ENCODE measurements at places on chromosomes 11 and 22. TPM values are rescaled to one million over a fixed set of nuclear protein-coding genes. Genes with fewer than 3 reads are reported as not detected.
A peak's percentile ranks its signal among the peaks of the same experiment; 100 is the strongest.

SLC5A4 gene
- total RNA-seq = not detected

DNA sequence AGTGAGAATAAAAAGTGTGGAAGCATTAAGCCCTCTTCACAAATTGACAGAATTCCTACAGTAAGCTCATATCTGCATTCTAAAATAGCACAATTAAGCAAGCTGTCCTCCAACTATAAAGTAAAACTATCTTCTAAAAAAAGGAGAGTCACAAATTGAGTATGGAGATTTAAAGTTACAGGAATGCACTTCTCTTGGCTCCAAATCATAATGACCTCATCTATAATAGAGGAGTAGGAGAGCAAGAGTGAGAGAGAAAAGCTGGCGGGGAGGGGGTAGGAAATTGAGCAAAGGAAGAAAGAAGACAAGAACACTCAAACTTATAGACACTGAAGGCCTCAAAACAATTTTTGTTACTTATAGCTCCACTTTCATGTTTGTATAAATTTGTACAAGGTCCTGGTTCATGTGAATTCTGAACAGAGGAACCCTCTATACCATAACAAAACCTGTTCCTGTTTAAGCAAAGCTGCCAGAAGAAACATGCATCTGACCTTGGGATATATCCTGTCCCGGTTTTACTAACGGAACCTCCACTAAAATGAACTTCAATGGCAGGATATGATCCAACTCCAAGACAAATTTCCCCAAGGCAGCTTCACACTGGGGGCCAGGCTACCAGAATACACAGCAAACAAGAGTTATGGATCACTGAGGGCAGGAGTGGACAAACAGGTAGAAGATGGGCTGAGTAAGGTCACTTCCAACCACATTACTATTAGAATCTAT lies 37.2 kb downstream of the SLC35F2 start:
- H3K36me3 ChIP-seq = no peaks in the 10 kb centered on the region
- H3K4me1 ChIP-seq = peaks cover 38% of the 10 kb centered on the region
- H3K27me3 ChIP-seq = no peaks in the 10 kb centered on the region
- DNase-seq = no peak

- peaks cover 4% of the 10 kb centered on the region for H3K27me3 ChIP-seq
- H3K4me1 ChIP-seq = no peaks in the 10 kb centered on the region
- no peaks in the 10 kb centered on the region for H3K36me3 ChIP-seq
- no peak overlapping the region for H3K4me3 ChIP-seq
- DNase-seq = no peak
These were observed 117.3 kb downstream of the RASSF10 start for GRCh38 chr11:13126430-13126829.

GRCh38 chr22:36461665-36462649 lies 19.5 kb downstream of the TXN2 start:
- H3K4me3 ChIP-seq = no peak overlapping the region
- peak overlapping the region; percentile 88 for H3K27ac ChIP-seq
- H3K27me3 ChIP-seq = no peaks in the 10 kb centered on the region
- DNase-seq = no peak
- H3K36me3 ChIP-seq = no peaks in the 10 kb centered on the region

KCNC1 gene
- 0.95 TPM for total RNA-seq

- H3K4me3 ChIP-seq = no peak overlapping the region
- no peak for DNase-seq
- 0 out of 2 replicates have a peak, but pooled peaks cover 3% of the 10 kb centered on the region for H3K36me3 ChIP-seq
- no peak overlapping the region for H3K27ac ChIP-seq
These were observed 4.7 kb downstream of the CLPB start for GRCh38 chr11:72429626-72430025.

GRCh38 chr11:94648789-94649188 lies 81.6 kb downstream of the PIWIL4 start:
- no peak overlapping the region for H3K4me3 ChIP-seq
- DNase-seq = no peak
- no peaks in the 10 kb centered on the region for H3K36me3 ChIP-seq
- H3K27me3 ChIP-seq = no peaks in the 10 kb centered on the region
- H3K4me1 ChIP-seq = no peaks in the 10 kb centered on the region

ARHGAP1 gene
- 43.5 TPM for total RNA-seq

DNA sequence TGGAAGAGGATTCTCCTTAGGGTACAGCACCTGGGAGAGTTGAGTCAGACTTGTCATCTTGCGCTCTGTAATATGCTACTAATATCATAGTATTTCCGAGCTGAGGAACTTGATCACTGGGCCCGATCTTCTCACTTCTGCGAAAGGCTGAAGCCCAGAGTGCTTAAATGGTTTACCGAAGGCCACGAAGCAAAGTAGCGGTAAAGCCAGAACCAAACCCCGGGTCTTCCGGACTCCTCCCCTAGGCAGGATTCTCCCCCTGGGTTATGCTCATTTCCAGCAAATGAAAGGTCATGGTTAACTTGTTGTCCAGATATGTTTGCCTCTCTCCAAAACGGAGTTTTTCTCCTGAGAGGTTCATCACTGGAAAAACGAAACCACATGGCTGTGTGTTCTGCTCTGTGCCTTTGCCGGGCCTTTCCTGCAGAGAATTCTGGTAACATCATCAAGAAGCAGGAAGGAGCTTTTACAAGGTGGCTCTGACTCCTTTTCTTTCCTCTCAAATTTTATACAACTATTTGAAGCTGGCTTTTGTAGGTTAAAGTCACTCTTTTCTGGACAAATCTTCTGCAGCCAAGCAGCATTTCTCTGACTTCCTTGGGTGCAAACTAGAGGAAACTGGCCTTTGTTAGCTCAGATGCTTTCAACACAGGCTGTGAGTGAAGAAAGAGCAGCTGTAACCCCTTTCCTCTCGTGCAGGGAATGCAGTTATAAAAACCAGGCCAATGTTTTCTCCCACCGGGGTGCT lies 35.5 kb downstream of the UBASH3B start:
- no peaks in the 10 kb centered on the region for H3K36me3 ChIP-seq
- peaks cover 12% of the 10 kb centered on the region for H3K4me1 ChIP-seq
- no peak for DNase-seq
- H3K27me3 ChIP-seq = no peaks in the 10 kb centered on the region
- H3K27ac ChIP-seq = peak overlapping the region; percentile 0

DNA sequence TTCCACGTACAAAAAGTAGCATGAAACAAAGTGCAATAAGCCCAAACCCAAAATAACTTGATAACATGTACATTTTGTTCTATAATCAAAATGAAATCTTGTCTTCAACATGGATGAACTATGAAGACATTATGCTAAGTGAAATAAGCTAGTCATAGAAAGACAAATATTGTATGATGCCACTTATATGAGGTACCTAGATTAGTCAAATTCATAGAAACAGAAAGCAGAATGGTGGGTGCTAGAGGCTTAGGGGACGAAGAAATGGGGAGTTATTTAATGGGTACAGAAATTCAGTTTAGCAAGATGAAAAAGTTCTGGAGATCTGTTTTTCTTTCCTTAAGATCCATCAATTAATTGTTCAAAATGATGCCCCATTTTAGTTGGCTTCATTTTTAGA lies 7.5 kb downstream of the PGM2L1 start:
- H3K4me1 ChIP-seq = no peaks in the 10 kb centered on the region
- no peak overlapping the region for H3K27ac ChIP-seq
- no peaks in the 10 kb centered on the region for H3K36me3 ChIP-seq
- no peak for DNase-seq
- no peaks in the 10 kb centered on the region for H3K27me3 ChIP-seq

DNA sequence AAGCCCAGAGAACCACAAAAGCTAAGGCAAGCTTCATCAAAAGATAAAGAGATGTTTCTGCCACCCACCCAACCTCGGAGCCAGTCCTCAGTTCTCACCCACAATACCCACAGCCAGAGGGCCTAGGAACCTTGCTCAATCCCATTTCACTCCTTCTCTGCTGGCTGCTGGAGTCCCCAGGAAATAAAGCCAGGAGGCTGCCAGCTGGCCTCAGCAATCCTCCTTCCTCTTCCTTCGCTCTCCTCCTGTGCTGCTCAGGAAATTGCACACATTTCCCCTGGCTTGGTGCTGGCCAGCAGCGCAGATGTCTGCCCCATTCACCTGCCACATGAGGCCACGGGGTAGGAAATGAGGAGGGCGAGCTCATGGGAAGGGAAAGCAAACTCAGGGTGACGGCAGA lies 91.8 kb upstream of the LDLRAD3 start:
- no peaks in the 10 kb centered on the region for H3K4me1 ChIP-seq
- no peaks in the 10 kb centered on the region for H3K27me3 ChIP-seq
- no peak overlapping the region for H3K4me3 ChIP-seq

RHOD gene
- 33.5 TPM for total RNA-seq

GRCh38 chr22:28884747-28885350 lies 1.5 kb downstream of the ZNRF3 start:
- H3K4me1 ChIP-seq = peaks cover 14% of the 10 kb centered on the region
- DNase-seq = no peak
- no peaks in the 10 kb centered on the region for H3K27me3 ChIP-seq
- H3K4me3 ChIP-seq = peak overlapping the region; percentile 51
- H3K36me3 ChIP-seq = no peaks in the 10 kb centered on the region

DNA sequence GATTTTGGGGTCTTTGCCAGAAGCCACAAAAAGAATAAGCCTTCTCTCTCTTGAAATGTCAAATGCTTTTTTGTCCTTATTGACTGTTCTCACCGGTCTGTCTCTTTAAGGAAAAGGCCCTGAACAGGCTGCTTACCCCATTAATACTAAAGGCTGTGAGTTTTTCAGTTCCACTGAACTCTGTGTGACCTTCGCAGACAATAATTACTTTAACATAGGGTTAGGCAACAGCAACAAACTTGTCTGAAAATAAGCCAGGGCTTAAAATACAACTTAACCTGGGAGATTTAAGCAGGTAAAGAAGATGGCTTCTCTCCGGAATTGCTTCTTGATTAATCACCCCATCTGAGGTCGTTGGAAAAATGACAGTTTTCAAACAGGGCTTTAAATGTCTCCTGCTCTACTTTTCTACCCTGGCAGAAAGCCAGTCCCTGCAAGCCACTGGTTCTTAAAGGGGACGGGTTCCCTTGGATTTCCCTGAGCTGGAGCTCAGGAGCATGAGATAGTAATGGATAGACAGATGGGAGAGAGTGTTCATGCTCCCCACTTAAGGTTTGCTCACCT lies 69.4 kb downstream of the ARL14EP start:
- H3K27ac ChIP-seq = no peak overlapping the region
- no peaks in the 10 kb centered on the region for H3K27me3 ChIP-seq
- no peaks in the 10 kb centered on the region for H3K4me1 ChIP-seq
- H3K4me3 ChIP-seq = no peak overlapping the region
- DNase-seq = no peak
- no peaks in the 10 kb centered on the region for H3K36me3 ChIP-seq

KCNJ4 gene
- 0.18 TPM for total RNA-seq

CENATAC gene
- total RNA-seq = 45.4 TPM

CALCA gene
- not detected for total RNA-seq

DNA sequence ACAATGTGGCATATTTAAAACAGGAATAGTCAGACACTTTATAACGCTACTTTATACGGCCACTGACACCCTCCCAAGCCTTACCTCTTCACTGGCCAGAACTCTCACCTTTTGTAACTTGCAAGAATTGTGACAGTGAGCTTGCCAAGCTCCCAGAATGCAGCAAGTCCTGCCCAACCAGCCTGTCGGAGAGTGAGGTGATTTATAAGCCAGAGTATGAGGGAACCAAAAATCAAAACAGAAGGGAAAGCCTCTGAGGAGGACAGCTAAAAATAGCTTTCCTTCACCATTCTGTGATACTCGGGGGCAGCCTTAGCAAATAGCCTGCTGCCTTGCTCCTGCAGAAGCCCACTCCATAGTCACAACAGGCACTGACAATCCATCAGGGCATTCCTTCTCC lies 229.7 kb downstream of the FAM76B start:
- no peaks in the 10 kb centered on the region for H3K27me3 ChIP-seq
- no peak overlapping the region for H3K4me3 ChIP-seq
- no peak for DNase-seq
- H3K27ac ChIP-seq = no peak overlapping the region
- no peaks in the 10 kb centered on the region for H3K36me3 ChIP-seq
- H3K4me1 ChIP-seq = no peaks in the 10 kb centered on the region
